ENCODE measurements at places on chromosomes 2 and 18.

- DNase-seq, result no peak
Measured at GRCh38 chr2:147925886-147926285, 81.1 kb downstream of the ACVR2A start.

- no peak for DNase-seq
Measured at GRCh38 chr2:76567478-76567877, 856.8 kb upstream of the GCFC2 start.

- no peak for DNase-seq
Measured at GRCh38 chr2:28470759-28471158, 25.1 kb upstream of the PLB1 start.

GRCh38 chr2:191999101-191999841 lies 152.4 kb upstream of the CAVIN2 start:
- DNase-seq, result no peak

DNA sequence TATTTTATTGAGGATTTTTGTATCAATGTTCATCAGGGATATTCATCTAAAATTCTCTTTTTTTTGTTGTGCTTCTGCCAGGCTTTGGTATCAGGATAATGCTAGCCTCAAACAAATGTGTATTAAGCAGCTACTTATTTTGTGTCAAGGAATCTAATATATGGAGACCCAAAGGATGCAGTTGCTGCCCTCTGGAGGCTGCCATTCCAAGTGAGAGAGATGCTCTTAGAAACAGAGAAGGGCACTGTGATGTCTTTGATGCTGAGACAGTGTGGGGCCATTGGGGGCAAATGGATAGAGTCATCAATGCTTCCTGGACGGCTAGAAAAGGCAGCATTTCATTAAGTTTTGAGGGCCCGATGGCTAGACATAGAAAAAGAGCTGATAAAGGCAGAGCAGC lies 292.6 kb downstream of the SETBP1 start:
- DNase-seq, result no peak

GRCh38 chr2:204472375-204472774 lies 72.9 kb upstream of the PARD3B start:
- no peak for DNase-seq

DNA sequence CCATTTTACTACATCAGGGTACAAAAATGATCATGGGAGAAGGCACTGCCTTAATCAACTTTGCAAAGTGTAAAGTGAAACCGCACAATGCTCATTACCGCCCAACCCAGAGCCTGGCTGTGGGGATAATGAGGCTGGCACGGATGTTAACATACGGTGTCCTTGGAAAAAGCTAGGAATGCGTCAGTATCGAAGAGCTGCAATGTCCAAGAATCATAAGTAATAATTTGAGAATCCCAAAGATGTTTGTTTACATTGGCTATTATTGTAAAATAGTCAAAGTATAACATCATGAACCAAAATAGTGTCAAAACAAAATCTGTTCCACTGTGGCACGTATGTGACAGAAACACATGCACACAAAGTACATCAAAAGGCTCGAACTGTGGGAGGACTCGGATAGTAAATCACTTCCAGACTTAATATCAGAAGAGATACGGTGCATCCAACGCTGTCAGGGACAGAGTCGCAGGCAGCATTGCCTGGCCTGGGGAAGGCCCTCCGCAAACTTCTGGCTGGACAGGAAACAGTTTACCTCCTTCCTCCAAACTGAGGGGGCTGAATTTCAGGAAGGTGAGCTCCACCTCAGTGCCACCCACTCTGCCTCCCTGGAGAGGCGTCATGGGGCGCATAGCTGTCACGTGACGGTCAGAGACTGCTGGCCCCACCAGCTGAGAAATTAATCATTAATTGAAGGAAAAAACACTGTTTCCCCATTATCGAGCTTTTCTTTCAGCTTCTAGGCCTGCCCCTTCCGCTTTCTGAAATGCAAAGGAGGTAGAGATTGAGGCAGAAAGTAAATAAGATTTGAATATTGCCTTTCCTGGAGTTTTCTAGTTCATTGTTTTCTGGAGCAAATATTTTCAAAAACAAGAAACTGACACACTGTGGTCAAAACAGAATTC lies 1.8 kb upstream of the ID2 start:
- DNase-seq, result peak; percentile 88

- no peak for DNase-seq
Measured at GRCh38 chr2:44705876-44706480, 235.5 kb upstream of the SIX3 start.

DNA sequence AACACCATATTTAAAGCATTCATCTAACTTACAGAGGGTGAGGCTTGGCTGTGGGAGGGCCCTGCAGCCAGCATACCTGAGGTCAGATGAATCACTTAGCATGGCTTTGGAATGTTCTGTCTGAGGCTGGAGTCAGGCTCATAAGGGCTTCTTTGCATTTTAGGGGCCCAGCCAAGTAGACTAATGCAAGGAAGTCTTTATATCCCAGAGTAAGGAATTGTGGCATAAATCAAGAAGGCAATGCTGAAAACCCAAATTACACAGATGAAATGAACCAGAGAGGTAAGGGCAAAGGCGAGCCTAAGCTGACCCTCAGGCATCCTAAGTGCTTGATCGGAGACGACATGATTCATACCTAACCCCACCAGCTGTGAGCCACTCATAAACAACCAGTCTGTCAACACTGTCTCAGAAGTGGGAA lies 383.6 kb downstream of the DCC start:
- DNase-seq, result no peak

GRCh38 chr18:49841236-49842217 lies 28.2 kb upstream of the ACAA2 start:
- DNase-seq, result no peak

GRCh38 chr2:99710721-99711120 lies 220.9 kb upstream of the REV1 start:
- DNase-seq, result no peak

DNA sequence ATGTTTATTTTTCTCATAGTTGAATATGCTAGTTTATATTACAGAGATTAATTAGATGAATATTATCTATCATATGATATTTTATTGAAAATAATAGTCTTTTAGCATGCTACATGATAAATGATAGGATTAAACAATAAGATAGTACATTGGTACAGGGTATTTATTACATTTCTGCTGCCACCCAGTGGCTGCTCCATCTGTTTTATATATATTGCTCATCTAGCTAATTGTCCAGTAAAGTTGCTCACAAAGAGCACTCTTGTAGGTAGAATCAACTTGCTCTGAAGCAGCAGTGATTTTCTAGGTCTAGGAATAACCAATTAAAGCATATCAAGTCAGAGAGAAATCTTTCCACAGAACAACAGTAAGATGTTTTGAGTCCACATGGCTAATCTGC lies 183.3 kb downstream of the ASXL3 start:
- no peak for DNase-seq

DNA sequence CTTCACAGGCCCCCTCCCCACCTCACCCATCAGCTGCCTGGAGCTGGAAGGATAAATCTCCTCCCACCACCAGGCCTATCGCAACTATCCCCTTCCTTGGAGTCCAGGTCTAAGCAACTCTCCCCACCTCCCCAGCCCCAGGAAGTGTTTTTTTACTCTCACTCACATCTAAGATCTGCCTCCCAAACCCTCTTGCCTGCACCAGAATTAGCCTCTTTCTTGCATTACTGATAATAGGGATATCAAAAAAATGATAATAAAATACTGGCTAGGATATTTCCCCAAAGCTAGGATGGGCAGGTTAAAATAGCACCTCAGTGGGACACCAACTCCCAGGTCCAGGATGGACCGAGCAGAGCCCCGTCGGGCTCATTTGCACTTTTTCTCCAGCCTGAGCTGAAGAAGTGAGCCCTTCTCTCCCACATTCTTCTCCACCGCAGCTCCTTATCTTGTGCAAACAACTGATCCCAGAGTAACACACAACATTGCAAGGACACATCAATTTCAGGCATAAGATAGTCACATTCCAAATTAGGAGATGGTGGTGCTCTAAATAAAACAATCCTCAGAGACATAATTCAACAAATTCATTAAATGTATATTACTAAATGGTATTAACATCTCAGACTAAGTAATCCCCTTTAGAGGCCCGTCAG lies 17.7 kb upstream of the CIB4 start:
- DNase-seq, result no peak

GRCh38 chr2:224165901-224166319 lies 126.8 kb upstream of the SERPINE2 start:
- DNase-seq, result no peak

- DNase-seq, result no peak
Measured at GRCh38 chr2:28168376-28168775, 224.3 kb upstream of the FOSL2 start.

DNA sequence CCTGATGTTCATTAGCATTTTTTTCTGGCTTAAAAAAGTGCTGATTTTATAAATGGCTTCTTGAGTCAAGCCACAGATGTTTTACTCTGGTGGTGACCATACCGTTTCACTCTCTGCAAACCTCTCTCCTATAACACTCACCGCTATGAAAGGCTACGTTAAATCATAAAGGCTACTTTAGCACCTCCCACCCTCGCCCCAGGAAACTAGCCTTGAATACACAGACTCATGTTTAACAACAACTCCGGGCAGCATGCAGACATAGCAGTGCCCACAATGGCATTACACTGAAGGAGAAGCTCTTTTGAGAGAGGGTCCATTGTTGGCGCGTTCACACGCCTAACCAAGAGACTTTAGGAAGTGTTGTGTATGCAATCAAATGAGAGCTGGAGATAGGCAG lies 5.6 kb downstream of the MYT1L start:
- DNase-seq, result no peak

DNA sequence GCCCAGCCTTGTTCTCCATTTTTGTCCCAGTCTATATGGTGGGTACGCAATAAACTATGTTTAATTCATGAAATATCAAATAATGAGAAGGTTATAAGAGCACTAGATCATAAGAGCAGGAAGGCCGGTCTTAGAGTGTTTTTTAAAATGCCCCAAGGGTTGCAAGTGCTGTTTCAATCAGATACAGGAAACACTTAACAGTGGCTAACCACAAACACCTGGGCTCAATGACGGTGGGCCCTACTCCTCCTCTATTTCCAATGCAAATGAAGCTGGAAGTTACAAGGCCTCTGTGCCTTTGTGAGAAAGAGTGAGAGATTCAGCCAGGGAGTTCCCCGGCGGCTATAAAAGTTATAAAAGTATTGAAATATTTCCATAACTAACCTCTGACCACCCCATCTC lies 18.9 kb upstream of the WDR33 start:
- DNase-seq, result no peak

DNA sequence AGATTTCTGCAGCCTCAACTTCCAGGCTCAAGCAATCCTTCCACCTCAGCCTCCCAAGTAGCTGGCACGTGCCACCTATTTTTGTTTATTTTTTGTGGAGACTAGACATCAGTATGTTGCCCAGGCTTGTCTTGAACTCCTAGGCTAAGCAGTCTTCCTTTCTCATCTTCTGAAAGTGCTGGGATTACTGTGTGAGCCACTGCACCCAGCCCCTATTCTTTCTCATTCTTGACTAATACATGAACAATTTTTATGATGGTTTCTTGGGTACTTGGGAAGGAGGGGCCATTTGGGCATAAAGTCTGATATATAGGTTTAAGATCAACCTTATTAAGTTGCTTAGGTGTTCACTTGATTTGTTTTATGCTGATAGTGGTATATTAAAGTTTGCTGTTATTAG lies 26.2 kb downstream of the EPC2 start:
- DNase-seq, result no peak

DNA sequence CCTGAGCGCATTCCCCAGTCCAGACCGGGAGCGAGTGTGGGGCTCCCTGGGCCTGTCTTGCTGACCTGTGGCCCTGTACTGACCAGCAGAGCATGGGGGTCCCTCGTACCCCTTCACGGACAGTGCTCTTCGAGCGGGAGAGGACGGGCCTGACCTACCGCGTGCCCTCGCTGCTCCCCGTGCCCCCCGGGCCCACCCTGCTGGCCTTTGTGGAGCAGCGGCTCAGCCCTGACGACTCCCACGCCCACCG lies 5.3 kb downstream of the NEU4 start:
- no peak for DNase-seq

GRCh38 chr2:33598561-33599174 lies 431 bp downstream of the FAM98A start:
- no peak for DNase-seq

DNA sequence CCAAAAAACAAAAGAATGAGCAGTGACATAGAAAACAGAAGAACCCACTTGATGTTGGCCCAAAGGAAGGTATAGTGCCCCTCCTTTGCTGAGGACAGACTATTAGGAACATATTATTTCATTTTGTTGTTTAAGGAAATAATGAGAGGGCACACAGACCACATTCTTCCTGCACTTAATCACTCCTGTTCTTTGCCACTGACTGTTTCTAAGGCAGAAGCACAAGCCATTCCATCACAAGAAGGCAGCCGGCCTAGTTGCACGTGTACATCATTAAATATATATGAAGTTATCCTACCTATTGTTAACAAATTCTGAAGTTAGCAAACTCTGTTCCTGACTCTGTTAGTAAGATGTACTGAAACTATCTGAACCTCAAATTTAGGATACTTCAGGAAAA lies 110.0 kb downstream of the LNPK start:
- DNase-seq, result no peak

- peak; percentile 47 for DNase-seq
Measured at GRCh38 chr2:235595422-235596010, 101.7 kb downstream of the AGAP1 start.

DNA sequence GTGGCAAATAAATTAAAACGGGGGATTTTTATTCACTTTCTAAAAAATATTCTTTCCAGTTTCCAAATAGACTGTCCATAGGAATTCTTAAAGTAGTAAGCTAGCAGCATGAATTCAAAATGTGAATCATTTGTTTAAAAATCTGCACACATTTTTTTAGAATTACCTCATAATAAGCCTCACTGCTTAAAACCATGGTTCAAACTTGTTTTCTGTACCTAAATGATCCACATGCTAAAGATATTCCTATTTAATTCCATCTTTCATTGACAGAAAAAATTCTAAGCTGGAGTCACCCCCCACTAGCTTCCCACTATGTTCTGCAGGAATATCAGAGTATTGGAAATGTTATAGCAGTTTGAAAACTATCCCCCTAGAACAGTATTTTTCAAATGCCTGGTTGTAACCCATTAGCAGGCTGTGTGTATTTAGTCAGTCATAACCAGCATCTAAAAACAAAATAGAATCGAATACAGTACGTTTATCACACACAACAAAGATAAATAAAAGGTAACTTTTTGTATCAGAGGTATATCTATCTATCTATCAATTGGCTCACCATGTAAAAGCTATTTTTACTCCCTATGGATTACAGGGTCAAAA lies 11.2 kb upstream of the IKZF2 start:
- no peak for DNase-seq

DNA sequence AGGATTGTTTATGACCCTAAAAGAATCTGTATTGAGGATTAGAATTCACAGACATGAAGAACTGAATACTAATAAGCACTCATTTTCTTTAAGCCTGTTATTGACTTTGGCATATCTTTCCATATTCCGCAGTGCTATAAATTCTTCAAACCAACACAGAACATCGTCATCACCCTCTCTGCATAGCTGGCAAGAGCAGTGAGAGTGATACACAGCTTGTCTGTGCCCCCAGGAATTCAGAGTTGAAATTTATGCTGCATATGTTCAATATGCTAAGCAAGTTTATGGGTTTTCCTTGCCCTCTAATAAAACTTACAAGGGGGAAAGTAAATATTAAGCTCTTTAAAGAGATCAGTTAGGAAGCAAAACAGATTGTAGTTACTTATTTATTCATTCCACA lies 32.7 kb downstream of the CTLA4 start:
- no peak for DNase-seq

- DNase-seq, result no peak
Measured at GRCh38 chr2:69561101-69561500, 82.4 kb downstream of the AAK1 start.

GRCh38 chr18:57270156-57270555 lies 82.2 kb upstream of the ST8SIA3 start:
- no peak for DNase-seq
